ENCODE measurements at places on chromosomes 3 and 15.

GRCh38 chr15:81327516-81327915 lies 3.6 kb upstream of the STARD5 start:
- DNase-seq, result no peak

- no peak for DNase-seq
These were observed 25.4 kb downstream of the GOLGB1 start for GRCh38 chr3:121724130-121724529.

DNA sequence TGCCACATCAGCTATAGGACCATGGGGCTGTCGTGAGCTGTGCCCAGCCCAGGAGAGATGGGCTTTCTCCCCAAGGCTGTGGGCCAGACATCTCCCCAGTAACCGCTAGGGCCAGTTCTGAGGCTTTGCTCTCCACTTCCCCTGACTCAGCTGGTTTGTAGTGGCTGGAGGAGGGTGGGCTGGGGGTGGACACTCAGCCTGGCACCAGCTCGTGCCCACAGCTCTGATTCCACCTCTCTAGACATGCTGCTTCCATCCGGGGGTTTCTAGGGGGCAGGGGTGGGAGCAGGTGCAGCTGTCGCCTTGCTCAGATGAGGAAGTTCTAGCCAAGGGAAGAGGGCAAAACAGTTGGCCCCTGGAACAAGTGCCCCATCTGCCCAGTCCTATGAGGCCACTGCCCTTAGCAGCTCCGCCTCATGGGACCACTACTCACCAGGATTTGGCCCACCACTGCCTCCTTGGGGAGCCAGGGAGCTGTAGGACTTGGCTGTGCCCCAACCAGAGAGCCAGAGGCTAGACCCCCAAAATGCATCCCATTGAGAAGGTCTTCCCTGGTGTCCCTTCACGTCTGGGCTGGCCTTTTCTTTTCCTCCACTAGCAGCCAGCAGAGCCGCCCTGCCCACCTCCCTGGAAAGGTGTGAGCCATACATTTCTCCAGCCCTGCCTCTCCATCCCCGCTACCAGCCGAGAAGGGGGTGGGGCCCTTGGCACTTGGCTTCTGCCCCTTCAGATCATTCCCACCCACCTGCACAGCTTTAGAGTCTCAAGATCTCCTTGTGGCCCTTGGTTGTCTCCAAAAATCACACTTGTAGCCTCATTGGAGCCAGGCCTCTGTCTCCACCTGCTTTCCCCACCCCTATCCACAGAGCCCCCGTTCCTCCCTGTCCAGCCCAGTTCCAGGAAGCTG lies 9.9 kb downstream of the GLYCTK start:
- no peak for DNase-seq

DNA sequence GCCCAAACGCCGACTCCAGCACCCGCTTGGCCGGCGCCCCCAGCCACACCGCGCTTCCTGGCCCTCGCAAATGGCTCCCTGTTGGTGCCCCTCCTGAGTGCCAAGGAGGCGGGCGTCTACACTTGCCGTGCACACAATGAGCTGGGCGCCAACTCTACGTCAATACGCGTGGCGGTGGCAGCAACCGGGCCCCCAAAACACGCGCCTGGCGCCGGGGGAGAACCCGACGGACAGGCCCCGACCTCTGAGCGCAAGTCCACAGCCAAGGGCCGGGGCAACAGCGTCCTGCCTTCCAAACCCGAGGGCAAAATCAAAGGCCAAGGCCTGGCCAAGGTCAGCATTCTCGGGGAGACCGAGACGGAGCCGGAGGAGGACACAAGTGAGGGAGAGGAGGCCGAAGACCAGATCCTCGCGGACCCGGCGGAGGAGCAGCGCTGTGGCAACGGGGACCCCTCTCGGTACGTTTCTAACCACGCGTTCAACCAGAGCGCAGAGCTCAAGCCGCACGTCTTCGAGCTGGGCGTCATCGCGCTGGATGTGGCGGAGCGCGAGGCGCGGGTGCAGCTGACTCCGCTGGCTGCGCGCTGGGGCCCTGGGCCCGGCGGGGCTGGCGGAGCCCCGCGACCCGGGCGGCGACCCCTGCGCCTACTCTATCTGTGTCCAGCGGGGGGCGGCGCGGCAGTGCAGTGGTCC lies 3.5 kb downstream of the ISLR2 start:
- no peak for DNase-seq

- DNase-seq, result no peak
These were observed 33.9 kb downstream of the FSTL1 start for GRCh38 chr3:120416868-120417267.

Measured in MCF 10A (cell line).